ENCODE measurements at places on chromosomes 6 and 20.
A peak's percentile ranks its signal among the peaks of the same experiment; 100 is the strongest.

- peak; percentile 62 for ATAC-seq
Observed at GRCh38 chr20:49775229-49775693, 37.4 kb upstream of the SLC9A8 start.

- peak; percentile 49 for ATAC-seq
Observed at GRCh38 chr20:5642155-5642981, 107.8 kb upstream of the SHLD1 start.

GRCh38 chr20:50675671-50676376 is 15.5 kb downstream of the RIPOR3 start:
- ATAC-seq = peak; percentile 30

- ATAC-seq = no peak
Observed at GRCh38 chr6:91087908-91088307, 501.0 kb upstream of the MAP3K7 start.

- no peak for ATAC-seq
Observed at GRCh38 chr6:3351829-3352524, 93.2 kb downstream of the PSMG4 start.

- no peak for ATAC-seq
Observed at GRCh38 chr20:57153238-57153905, 113.1 kb downstream of the BMP7 start.

- no peak for ATAC-seq
Observed at GRCh38 chr20:61772828-61773631, 292.7 kb downstream of the TAF4 start.

- no peak for ATAC-seq
Observed at GRCh38 chr20:4195499-4195898, 180.1 kb upstream of the RNF24 start.

GRCh38 chr20:10928841-10929421 is 255.1 kb upstream of the JAG1 start:
- peak; percentile 60 for ATAC-seq

DNA sequence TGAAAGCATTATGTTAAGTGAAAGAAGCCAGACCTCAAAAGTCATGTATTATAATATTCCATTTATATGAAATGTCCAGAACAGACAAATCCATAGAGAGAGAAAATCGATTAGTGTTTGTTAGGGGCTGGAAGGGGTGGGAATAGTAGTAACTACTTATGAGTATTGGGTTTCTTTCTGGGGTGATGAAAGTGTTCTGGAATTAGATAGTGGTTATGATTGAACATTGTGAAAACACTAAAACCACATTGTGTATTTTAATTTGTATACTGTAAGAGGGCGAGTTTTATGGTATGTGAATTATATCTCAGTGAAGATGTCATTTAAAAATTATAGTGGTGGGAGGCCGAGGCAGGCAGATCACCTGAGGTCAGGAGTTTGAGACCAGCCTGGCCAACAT is 52.0 kb upstream of the KIF13A start:
- no peak for ATAC-seq

DNA sequence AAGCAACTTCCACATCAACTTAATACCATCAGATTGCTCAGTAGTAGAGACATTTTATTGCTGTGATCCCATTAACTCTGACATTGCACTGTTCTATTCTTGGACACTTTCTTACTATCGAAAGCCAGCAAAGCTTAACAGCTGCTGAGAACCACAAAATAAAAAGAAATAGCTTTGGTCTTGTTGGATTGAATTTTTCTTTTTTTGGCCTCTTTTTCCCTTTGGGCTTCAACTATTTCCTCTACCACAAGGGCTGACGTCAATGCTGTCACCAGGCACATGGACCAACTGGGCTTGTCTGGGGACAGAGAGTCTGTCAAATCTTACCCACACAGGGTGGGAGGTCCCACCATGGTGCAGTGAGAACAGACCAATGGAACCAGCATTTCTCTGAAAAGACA is 63.4 kb upstream of the ENPP5 start:
- no peak for ATAC-seq

DNA sequence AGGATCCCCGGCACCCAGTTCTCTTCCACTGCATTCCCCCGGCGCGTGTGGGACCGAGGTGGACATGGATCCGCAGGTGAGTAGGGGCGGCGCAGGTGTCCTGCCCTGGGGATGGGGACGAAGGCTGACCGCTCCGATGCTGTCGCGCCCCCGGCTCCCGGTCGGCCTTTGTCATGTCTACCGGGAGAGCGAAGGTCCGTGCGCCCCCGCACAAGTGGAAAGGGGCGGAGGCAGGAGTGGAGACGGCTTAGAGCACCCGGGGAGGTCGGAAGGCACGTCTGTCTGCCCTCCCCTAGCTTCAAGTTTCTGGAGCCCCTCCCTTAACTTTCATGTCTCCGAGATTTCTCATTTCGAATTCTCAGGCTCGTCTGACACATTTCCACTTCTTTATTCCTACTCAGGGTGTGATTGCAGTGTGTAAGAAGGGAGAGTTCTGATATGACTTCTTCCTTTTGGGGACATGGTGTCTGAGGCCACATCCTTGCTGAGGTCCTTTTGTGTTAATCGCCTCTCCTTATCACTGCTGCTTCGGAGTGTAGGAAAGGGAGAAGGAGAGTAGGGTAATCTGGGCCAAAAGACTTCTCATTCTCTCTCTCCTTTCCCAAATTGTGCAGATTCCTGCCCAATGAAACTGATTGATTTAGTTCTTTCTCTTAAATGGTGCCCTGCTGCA is 435 bp downstream of the KIFC1 start:
- ATAC-seq = peak; percentile 23

GRCh38 chr6:124994648-124995047 is 32.4 kb downstream of the RNF217 start:
- no peak for ATAC-seq

DNA sequence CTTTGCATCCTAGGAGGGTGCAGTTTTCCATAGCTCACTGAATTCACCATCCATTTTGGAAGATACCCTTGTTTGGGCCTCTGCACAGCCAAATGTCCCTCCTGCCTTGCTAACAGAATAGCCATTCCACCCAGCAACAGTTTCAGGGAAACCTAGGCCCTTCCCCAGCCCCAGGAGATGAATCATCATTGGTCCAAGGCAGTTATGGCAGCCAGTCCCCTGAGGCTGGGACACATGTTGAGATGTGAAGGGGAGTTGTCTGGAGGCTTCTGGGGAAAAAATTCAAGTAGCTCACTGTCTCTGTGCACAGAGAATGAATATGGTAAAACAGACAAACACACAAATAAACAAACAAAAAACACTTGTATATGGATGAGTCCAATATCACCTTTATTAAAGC is 17.4 kb upstream of the SIRPB2 start:
- no peak for ATAC-seq

DNA sequence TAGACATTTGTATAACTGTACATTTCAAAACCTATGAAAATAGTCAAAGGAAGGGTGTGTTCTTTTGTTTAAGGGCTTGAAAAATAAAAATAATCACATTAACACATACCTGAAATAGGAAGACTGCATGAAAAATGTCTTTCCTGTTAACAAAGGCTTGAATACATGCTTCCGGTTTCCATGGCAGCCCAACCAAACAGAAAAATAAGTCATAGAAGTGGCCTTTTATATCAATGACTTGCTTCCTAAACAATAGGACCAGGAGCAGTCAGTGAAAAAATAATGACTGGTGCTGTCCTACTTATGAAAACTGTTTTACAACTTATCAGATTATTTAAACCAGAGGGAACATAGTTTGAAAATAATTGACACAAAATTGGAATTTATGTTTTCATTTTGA is 412.6 kb upstream of the PLCB4 start:
- ATAC-seq = no peak

DNA sequence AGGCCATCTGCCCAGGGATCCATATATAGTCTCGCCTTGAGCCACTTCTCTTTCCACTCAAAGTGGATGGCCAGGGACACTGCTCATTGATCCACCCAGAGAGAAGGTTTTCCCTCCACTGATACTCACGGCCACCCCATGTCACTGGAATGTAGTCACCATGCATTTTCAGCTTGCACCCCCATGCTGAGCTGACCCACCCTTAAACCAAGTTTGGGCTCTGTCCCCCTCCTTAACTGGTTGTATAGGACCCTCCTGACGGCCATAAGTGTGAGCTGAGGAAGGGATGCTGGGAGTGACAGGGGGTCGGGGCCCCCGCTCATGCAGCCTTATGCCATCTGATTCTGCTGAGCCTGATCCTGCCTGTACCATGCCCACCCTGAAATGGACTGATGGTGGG is 25.7 kb downstream of the SUMO4 start:
- no peak for ATAC-seq

- no peak for ATAC-seq
Observed at GRCh38 chr20:47117371-47117770, 222.7 kb downstream of the EYA2 start.

DNA sequence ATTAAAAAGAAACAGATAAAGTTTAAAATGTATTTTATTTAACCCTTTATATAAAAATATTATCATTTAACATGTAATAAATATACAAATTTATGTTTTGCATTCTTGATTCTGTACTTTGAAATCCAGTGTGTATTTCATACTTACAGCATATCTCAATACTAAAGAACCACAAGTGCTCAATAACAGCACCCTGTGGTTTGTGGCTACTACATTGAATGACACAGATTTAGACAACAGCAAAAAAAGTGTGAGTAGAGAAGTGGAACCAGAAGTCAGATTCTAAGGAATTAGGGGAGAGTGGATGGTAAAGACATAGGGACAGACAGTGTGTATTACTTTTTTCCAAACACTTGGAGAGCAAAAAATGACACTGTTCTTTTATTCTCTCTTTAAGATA is 524.5 kb downstream of the BMP2 start:
- no peak for ATAC-seq

DNA sequence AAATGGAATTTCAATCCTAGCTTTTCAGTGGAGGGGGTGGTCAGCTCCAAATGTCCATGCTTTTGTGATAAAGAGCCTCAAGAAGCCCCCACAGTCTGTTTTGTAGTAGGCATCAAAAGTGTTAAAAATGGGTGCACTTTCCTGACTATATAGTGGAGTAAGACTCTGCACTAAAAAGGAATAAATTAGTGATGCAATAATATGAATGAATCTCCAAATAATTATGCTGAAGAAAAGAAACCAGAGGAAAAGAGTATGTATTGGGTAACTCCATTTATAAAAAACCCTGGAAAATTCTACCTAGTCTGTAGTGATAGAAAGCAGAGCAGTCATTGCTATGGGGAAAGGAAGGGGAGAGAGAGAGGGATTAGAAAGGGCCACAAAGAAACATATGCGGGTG is 310.4 kb upstream of the SUPT3H start:
- no peak for ATAC-seq

GRCh38 chr20:45059022-45059728 is 41.8 kb downstream of the KCNS1 start:
- peak; percentile 29 for ATAC-seq

- ATAC-seq = no peak
Observed at GRCh38 chr6:105492706-105493673, 90.1 kb upstream of the PREP start.

GRCh38 chr6:41704028-41704427 is 31.4 kb downstream of the TFEB start:
- ATAC-seq = no peak

DNA sequence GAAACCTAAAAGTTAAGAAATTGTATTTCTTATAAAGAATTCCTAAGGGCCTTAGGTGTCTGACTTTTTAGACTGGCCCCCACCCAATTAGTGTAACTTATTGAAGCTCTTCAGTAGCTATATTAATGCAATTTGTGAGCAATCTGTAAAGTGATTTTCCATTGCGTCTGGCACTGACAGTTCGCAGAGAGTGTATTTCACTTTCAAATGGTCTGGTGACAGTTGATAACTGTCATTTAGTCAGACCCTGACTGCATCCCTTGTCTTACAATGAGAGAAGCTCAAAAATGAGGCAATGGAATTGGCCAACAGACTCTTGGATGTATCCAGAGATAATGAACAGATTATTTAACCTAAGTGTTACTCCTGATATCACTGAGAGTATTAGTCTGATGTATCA is 351.8 kb downstream of the FRK start:
- no peak for ATAC-seq

DNA sequence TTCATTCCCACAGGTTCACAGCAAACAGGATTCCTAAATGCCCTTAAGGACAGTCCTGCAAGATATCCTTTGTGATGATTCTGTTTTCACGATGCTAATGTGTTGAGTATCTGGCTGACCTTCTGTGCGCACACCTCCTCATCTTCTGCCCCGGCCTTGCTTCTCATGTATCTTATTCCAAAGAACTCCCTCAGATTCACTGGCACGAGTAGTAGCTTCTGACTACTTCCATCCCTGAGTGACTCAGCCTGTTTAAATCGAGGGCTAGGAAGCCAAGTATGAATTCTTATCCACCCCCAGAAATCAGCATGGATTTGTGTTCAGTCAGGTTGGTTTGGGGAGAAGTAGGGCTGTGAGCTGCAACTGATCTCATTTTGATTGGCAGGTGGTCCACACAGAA is 190.2 kb upstream of the SNX9 start:
- ATAC-seq = peak; percentile 86

DNA sequence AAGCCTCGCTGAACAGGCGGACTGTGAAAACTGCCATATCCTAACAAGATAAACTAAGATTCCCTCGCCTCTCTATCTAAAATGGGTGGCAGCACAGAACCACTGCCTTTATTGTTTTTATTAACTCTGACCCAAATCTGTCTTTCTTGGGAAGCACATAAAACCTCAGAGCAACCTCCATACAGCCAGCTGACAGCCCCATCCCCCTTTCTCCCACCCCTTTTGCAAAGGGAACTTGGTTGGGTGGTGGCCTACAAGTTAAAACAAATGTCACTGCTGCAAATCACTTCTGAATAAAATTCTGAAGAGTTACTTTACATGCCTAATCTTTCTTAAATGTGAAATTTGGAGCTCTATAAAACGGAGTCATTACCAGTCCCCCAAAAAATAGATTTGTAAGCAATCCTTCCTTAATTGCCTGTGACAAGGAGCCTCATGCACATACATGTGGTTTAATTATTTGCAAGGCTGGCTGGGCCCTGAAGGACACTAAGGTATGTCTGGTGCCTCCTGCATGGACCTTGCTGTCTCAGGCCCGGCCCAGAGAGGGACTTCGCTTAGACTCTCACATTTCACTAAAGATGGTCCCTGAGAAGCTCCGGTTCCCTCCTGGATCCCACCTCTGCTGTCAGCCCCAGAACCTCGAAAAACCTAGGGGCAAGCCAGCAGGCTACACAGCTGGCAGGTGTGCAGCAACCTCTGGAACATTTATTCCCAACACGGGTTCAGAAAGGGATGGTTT is 21.7 kb downstream of the PXDC1 start:
- no peak for ATAC-seq

DNA sequence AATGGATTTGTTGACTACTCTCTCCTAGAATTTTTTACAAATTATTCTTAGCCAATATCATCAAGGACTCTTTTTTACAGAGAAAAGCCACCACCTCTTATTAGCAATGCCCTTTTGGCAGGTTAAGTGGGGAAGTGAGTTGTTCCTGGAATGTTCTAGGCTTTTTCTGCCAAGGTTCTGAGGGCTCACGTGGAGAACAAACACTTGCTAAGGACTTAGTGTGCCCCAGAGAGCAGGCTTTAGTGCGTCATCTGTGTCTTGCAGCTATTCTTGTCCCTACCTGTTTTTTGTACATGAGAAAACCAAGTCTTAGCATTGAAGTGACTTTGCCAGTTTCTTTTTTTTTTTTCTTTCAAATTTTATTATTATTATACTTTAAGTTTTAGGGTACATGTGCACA is 33.5 kb downstream of the CFAP61 start:
- ATAC-seq = no peak

GRCh38 chr6:129575378-129576118 is 134.4 kb downstream of the ARHGAP18 start:
- ATAC-seq = peak; percentile 80

GRCh38 chr6:41846666-41847237 is 48.4 kb downstream of the USP49 start:
- peak; percentile 98 for ATAC-seq

GRCh38 chr6:84027340-84028181 is 6.0 kb upstream of the MRAP2 start:
- ATAC-seq = peak; percentile 46

- no peak for ATAC-seq
Observed at GRCh38 chr6:74826263-74826662, 379.6 kb downstream of the COL12A1 start.
